ENCODE measurements at places on chromosomes 5 and 9.
A peak's percentile ranks its signal among the peaks of the same experiment; 100 is the strongest.

DNA sequence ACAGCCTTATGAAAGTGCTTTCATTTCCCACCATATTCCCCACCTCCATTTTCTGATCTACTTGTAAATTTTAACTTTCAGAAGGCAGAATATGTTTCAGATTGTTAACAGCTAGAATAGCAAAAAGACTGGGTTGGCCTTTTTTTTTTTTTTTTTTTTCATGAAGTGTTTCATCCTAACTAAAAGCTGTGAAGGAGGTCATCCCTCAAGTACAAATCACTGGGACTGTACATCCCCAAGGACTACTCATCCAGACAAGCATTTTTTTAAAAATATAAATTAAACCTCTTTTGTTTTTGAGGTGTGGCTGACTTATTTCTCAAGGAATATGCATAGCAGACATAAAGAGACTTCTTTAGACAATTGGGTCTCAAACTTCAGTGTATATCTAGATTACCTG, 542.1 kb upstream of the TUSC1 start:
- DNase-seq = no peak

- DNase-seq = no peak
Observed at GRCh38 chr5:81121273-81121672, 111.8 kb upstream of the CKMT2 start.

DNA sequence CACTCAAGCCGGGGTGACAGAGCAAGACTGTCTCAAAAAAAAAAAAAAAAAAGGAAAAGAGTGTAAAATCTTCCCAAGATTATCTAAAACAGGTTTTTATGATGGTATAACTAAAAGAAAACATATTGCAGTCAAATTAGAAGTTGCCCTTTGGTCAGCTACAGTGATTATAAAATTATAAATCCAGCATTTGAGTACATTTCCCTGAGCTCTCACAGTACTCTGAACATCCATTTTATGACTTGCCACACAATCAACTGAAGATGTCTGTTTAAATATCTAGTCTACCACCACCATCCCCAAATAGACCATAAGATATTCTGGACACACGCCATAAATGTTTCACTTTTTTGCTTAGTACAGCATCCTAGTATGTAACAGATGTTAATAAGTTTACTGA, 77.0 kb downstream of the CSF2 start:
- no peak for DNase-seq

- DNase-seq = no peak
Observed at GRCh38 chr9:98809311-98810101, 2.0 kb downstream of the GALNT12 start.

DNA sequence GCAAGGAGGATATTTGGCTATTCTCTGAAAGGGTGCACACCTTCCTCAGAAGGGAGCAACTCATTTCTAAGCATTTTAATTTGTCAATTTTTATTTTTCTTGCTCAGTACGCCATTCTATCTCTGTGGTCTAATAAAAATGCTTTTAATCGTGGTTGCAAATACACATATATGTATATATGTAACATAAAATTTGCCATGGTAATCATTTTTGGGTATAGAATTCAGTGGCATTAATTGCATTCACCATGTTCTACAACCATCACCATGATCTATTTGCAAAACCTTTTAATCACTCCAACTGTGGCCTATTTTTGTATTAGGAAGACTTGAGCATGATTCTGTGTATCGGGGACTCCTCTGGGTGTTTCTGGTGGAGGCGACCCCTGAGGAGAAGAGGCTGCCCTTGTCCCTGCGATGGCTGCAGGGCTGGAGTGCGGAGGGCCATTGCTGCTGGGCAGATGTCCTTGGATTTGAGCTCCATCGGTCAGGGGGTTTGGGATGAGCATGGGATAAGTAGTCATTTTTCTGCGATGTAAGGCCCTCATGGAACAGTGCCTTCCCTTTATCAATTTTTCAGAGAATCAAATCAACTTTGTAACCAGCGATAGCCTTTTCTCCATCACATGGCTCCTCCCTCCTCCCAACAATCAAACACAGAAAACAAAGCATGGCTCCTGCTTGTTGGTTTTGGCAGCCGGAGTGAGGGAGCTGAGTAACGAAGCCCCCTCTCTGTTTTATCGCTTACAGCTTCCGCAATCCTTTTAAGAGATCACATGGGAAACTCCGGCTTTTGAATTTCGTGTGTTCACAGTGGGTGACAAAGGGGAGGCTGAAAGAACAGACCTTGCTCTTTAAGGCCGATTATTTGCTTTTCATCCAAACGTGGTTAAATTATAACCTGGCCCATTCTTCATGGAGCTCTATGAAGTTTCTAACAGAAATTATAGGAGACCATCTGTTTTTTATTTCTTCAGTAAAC, 187.3 kb downstream of the TENT4A start:
- DNase-seq = no peak

- DNase-seq = peak; percentile 88
Observed at GRCh38 chr9:120583958-120584369, 4.0 kb upstream of the CDK5RAP2 start.

All from suppressor macrophage treated with lipopolysaccharide for 4 hours (primary cell).